ENCODE measurements at places on chromosomes 5 and 9.
A peak's percentile ranks its signal among the peaks of the same experiment; 100 is the strongest.

DNA sequence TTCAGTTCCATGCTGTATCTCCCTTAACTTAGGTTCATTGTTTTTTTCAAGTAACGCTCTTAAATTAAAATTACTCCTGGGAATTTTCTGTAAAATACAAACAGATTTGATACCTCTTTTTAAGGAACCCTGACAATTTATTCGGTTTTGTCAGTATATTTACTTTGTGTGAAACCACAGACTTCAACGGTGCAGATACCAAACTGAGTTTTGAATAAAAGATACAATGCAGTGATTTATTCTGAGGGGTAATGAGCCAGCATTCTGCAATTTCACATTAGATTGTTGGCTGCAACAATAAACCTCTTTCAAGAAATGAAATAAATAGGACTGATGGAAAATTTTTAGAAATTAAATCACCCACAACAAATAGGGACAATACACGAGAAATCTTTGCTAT, 308.6 kb upstream of the EDIL3 start:
- DNase-seq, result no peak

- DNase-seq, result no peak
These were observed 734.8 kb downstream of the TLE1 start for GRCh38 chr9:80954521-80954920.

DNA sequence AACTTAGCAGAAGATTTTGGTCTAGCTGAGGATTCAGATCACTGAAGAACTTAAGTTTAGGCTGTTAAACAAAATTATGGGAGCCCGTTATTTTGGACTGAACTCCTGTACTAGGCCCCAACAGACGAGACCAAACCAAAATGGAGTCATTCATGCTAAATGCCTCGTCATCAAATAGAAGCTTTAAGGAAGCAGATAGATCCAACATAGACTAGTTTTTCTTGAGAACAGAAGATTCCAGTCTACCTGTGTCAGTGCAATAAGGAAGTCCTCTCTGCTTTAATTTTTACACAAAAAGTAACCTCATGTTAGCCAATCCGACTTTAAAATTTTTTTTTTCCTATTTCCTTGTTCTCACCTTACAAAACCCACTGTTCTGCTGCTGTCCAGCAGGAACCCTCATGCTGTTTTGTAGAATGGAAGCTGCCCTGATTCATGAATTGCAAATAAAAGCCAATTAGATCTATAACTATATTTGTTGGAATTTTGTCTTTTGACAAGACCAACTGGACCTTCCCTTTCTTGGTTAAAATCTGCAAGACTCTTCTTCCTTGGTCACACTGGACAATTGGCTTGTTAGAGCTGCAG, 29.0 kb upstream of the GOLM1 start:
- no peak for DNase-seq

GRCh38 chr5:113378514-113378913, 56.3 kb downstream of the TSSK1B start:
- DNase-seq, result no peak

DNA sequence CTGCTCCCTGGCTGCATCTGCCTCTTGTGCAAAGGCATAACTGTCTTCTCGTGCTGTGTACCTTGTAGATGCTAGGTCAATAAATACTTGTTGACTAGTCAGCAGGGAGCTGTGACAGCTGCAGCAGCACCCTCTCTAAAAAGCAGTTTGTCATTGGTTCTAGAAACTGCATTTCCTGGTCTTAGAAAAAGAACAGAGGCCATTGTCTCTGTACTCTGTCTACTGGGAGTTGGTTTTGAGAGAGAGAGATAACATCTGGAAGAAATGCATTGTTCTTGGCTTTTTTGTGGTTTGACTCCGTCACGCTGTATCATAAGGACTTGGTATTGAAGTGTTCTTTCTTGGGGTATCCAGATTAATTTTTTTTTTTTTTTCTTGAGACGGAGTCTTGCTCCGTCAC, 32.3 kb downstream of the SH3GLB2 start:
- no peak for DNase-seq

- DNase-seq, result no peak
These were observed 1.0 kb upstream of the NIM1K start for GRCh38 chr5:43190755-43191603.

DNA sequence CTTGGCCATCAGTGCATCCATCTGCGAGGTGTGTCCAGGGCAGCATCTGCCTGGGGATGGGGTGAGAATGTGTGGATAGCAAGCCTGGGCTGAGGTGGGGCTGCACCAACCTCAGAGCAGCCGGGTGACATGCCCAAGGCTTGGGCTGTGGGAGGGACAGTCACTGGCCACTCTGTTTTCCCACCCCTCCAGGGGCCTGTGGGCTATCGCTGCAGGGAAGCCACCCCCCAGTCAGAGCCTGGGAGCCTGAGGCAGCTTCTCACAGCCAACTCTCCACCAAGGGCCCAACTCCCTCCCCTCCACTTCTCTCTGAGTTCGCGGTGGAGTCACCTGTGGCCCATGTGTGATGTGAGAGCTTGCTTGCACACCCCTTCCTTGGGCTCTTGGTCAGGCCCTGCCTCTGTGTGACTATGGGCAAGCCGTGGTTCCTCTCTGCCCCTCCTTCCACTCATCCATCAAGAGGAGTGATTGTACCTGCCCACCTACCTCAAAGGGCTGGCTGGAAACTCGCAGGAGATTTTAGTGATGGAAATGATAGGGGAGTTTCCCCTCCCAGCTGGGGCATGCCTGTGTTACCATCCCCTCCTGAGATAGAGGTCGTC, 54.8 kb downstream of the DAB2IP start:
- DNase-seq, result no peak

DNA sequence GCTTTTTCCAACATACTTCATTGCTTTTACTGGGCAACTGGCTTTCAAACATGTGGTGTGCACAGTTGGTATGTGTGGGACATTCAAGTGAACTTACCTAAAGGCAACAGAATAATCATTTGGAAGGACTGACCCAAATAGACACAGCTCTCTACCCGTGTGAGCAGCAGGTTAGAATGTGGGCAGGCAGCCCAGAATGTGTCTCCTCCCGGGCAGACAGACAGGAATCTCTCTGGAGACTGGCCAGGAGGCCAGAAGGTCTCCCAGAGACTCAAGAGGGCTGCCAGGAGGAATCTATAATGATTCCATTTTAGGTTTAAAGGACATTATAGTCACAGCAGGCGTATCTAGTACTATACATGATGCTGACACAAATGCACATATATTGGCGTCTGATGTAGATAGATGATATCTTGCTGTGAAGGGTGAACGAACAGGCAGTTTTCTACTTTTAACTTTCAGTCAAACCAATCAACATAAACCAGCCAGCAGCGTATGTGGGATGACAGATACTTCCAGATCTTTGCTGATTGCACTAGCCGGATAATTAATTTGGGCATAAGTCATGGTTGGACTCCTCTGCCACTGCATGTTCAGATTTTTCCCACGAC, 297.4 kb upstream of the ZNF608 start:
- no peak for DNase-seq

DNA sequence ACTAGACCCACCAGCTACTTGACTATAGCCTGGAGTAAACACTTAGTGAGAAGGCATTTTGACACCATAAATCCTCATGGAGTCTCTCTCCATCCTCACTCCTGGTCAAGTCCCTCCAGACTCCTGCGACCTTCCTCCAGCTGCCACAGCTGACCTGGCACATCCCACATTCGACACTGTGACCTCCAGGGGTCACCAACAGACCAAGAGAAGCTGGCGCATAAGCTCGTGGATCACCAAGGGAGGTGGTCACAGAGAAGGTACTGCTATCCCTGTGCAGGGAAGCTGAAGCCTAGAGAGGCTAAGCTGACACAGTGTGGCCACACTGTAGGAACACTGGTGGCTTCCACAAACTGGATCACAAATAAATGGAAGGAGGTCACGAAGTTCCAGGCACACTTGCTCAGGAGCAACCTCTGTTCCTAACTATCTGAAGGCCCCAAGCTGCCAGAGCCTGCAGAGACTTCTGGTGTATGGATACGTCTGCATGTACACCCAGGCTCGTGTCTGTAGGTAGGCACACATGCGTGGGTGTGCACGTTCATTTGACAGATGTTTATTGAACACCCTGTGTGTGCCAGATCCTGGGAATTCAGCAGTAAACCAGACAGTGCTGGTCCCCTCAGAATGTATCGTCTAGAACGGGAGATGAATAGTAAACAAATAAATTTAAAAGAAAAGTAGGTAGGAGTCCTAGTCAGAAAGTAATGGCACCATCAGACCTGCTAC, 104.4 kb downstream of the C5orf15 start:
- no peak for DNase-seq

DNA sequence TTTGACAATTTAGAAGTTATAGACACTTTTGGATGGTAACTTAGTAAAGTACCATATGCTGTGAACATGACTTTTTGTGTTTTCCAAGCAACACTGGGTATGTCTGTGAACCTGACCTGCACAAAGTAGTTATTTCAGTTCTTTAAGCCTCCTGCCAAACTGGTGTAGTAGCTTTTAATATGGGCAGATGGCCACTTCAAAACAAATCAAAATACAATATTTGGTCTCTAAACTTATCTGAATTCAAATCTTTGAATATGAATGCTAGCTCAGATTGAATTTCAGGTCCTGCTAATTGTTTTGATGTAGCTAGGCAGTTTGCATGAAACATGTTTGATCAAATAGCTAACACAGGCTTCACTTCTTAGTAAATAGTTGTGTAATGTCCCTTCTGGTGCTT, 1176.7 kb upstream of the CDH9 start:
- DNase-seq, result no peak

- DNase-seq, result no peak
These were observed 163.4 kb upstream of the IL12B start for GRCh38 chr5:159493696-159494095.

DNA sequence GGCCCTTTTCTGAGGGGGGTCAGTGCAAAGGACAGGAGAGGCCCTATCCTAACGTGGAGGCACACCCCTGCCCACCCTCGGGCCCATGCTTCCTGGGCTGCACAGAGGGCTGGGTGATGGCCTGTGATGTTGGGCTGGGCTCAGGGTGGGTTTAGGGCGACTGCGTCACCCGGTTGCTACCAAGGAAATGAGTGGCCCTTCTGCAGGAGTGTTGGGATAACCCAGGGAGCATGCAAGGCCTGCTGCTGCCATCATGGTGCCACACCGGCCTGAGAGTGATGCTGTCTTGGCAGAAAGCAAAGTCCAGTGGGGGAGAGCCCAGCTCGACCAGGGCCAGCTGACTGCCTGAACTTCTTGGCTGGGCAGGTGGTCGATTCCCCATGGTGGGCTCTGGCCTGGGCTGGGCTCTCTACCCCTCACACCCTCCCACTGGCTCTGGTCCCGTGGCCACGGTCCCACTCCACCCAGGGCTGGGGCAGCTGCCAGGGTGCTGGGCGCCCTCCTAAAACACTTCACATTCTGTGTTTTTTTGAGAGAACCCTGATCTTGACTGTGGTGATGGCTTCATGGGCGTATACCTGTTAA, 21.5 kb upstream of the MRNIP start:
- no peak for DNase-seq

DNA sequence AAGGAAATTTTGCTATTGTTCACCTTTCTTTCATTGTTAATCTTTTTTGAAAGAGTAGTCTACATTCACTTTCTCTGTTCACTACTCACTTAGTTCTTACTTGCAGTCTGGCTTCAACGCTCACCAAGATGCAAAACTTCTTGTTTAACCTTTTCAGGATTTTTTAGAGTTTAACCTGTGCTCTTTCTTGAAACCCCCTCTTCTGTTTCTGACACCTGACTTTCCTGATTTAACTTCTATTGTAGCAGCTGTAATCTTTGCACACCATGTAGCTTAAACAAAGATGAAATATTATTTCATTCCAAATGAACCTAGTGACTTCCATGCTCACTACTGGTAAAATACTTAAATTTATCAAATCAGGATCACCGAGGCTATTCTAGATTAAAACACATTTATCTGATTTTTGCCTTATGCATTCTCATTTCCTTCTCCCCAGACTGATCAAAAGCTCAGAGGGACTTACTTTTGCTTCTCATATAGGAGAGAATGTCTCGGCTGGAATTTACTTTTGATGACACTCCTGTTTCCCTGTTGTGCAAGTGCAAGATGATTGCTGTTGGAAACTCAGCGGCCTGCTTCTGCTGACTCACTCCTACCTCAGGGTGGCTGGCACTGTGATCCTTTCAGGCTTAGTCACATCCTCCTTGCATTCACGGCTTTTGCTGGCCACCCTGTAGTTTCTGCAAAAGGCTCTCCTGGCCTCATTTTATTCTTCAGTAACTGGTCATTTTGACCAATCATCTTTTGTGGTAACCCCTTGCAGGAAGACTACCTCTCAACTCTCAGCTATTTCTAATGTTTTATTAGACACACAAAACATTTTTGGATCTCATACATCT, 109.3 kb upstream of the IFNE start:
- peak; percentile 89 for DNase-seq

DNA sequence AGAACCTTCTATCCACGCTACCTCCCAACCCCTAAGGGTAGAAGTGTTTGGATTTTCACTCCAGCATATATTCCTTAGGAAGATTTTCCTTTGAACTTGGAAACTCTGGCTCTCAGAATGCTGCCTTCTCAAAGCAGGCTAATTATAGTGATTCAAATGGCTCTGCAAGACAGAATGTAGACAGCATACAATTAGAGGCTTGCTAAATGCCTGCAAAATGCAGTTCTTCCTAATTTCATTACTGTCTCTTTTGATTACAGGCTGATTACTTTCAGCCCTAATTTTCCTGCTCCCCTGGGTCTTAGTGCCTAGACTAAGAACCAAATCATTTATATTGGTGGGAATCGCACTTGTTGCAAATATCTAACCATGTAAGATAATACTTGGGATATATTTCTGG, 50.8 kb downstream of the ANKDD1B start:
- DNase-seq, result no peak

Data from amniotic stem cell (primary cell).